ENCODE measurements at places on chromosomes 5 and 9.

- DNase-seq = no peak
Observed at GRCh38 chr9:90868555-90868954, 66.9 kb downstream of the SYK start.

GRCh38 chr5:57684299-57684702, 201.7 kb upstream of the ACTBL2 start:
- DNase-seq = no peak

DNA sequence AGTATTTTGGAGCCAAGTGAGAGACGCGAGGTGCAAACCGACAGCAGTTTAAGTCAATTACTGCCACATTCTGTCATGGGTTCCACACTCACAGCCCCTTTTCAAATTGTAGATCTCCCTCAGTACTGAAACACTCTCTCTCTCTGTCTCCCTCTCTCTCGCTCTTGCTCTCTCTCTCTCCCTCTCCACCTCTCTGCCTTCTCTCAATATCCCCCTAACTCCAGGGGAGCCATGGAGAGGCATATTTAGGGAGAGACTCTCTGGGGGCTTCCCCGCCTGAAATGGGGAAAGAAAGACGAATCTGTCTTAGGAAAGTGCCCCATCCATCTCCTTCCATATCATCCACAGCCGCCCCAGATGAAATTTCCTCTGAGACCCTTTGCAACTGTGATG, 1.6 kb downstream of the BRINP1 start:
- no peak for DNase-seq

DNA sequence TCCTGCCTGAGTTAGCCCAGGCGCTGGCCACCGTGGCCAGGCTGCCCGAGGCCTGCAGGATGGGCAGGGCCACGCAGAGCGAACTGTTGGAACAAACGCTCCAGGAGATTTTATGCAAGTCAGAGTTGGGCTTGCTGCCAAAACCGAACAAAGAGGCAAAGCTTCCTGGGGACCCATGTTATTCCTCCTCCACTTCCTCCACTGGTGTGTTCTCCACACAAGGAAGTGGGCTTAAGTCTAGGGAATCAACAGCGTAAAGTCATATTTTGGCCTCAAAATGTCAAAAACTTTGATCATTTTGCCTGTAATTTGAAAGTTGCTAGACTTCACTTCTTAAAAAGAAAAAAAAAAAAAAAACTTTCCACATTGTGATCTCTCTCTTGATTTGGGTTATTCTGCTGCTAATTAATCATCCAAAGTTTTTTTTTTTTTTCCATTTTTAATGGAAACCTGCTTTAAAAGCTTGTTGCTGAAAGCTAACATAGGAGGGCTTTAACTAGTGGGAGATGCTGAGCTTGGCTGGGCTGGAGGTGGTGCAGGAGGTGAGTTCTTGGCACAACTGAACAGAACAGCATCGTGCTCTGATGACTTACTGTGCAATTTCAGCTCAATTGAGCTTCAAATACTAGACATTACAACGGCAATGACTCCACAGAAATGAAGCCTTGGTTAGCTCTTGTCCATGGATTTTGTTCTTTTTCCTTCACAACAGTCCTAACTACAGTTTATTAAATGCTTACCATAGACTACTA, 73.0 kb downstream of the PTPDC1 start:
- DNase-seq = no peak

GRCh38 chr9:36110434-36110833, 26.1 kb upstream of the GLIPR2 start:
- DNase-seq = no peak

GRCh38 chr5:152844713-152845112, 439.6 kb upstream of the NMUR2 start:
- no peak for DNase-seq

- DNase-seq = no peak
Observed at GRCh38 chr9:6975198-6975597, 217.4 kb downstream of the KDM4C start.

GRCh38 chr5:142959683-142960657, 189.8 kb downstream of the ARHGAP26 start:
- DNase-seq = no peak

- DNase-seq = no peak
Observed at GRCh38 chr5:37988454-37989046, 148.7 kb upstream of the GDNF start.

- DNase-seq = no peak
Observed at GRCh38 chr5:9537223-9538141, 8.4 kb downstream of the SEMA5A start.

GRCh38 chr9:21559402-21560280, 77.5 kb upstream of the IFNE start:
- no peak for DNase-seq

DNA sequence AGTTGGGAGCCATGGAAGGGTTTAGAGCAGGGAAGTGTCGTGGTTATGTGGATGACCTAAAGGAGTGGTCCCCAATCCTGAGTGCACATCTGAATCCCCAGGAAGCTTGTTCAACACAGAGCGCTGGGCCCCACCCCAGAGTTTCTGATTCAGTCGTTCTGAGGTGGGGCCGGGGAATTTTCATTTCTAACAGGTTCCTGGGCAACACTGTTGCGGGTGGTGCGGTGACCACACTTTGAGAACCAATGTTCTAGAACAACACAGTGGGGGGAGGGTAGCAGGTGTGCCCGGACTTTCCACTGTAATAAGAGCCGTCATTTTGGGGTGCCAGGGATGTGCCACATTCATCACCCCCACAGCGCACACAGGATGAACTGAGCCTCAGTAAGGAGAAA, 39.3 kb downstream of the DUSP1 start:
- DNase-seq = no peak

DNA sequence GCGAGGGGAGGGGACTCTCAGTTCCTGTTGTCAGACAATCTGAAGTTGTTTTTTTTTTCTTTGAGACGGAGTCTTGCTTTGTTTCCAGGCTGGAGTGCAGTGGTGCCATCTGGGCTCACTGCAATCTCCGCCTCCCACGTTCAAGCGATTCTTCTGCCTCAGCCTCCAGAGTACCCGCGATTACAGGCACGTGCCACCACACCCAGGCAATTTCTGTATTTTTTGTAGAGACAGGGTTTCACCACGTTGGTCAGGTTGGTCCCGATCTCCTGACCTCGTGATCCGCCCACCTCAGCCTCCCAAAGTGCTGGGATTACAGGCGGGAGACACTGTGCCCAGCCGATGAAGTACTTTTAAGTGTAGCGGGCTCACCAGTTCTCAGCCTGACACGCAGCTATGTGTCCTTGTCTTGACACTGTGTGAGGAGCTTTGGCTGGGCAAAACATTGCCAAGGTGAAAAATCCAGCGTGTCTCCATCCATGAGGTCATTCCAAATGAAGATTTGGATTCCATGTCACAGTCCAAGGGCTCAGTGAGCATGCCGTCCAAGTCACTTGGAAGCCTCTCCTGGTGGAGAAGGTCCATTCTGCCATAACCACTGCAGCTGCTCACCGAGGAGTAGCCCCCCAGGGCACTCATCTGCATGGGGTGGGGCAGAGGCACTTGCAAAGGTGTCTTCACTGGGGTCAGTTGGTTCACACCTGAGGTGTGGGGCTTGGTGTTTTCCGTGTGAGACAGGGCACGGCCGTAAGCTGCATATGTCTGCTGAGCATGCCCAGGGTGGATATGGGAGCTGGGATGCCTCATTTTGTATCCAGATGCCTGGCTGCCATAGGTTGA, 32.0 kb downstream of the OR2V1 start:
- no peak for DNase-seq

DNA sequence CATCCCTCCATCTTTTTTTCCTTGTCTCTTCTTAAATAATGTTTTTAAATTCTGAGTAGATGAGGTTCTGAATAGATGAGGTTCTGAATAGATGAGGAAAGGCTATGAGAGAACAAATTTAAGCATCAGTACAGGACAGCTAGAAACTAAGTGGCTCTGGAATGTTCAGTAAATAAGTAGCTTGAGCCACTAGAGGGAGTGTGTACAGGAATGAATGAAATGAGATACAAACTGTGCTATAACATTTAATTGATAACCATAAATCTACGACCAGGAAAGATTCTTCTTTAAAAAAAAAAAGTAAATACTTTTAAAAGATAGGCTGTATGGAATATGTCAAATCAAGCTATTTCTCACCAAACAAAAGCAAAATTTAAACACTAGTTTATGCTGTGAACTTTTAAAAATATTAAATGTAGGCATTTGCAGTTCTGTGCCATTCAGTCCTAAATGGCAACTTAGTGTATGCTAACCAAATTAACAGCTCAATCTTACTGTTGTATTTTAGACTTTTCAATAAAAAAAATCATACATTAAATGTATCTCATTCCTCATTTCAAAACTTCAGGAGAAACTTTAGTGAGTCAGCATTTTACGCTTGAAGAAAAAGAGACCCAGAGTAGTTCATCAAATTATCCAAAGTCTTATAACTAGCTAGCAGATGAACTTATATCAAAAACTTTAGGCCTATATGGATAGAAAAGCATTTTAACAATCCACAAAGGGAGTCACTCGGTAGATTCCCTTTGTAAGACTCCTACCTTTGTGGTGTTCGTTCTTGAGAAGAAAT, 70.4 kb upstream of the SNX2 start:
- DNase-seq = no peak

DNA sequence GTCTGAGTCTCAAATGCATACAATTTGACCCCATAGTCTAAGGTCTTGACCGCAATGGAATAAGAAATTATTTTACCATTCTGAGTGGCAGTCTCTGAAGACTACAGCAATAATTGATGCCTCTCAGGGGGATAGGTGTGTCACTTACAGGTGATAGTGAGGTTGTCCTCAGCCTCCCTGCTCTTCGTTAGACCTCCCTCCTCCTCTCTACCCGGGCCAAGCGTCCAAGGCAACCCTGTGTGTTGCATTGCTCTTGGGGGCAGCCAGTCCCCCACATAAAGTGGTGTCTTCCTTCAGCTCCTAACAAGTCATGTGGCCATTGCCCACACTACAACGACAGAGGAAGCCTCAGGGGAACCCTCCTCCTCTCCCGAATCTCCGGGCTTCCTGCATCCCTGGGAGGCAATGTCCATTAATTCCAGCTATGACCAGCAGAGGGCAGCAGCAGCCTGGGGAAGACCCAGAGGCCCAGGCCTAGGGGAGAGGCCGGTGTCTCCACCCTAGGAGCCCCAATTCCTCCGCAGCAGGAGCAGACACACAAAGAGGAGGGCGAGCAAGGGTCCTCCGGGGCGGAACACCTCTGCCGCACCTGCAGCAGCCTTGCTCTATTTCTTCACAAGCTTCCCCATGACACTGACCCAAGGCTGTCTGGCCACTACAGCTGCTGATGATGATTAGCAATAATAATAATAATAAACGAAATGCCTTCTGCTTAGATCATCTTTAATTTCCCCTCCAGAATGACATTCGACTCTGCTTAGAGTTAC, 134.8 kb downstream of the KCNIP1 start:
- peak; percentile 58 for DNase-seq

- no peak for DNase-seq
Observed at GRCh38 chr9:88994469-88995199, 3.4 kb downstream of the S1PR3 start.

GRCh38 chr9:134355561-134356279, 29.5 kb downstream of the RXRA start:
- no peak for DNase-seq

GRCh38 chr5:154000703-154001102, 38.0 kb downstream of the FAM114A2 start:
- DNase-seq = no peak

DNA sequence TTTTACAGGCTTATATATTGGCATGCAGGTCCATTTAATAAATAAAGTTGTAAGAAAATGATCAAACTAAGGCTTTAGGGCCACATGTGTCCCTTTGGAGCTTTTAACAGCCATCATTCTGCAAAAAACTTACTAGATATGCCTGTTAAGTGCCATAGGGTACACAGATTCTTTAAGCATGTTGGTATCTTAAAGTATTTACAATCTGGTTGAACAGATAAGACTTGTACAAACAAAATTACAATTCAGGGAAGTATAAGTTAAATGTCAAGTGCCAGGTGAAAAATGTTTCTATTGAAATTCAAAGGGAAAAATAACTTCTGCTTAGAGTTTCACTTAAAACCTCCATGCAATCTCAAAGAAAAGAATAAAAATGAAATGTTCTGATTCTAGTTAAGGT, 558.4 kb upstream of the ST8SIA4 start:
- DNase-seq = no peak

GRCh38 chr5:160174780-160175437, 54.4 kb upstream of the FABP6 start:
- no peak for DNase-seq

DNA sequence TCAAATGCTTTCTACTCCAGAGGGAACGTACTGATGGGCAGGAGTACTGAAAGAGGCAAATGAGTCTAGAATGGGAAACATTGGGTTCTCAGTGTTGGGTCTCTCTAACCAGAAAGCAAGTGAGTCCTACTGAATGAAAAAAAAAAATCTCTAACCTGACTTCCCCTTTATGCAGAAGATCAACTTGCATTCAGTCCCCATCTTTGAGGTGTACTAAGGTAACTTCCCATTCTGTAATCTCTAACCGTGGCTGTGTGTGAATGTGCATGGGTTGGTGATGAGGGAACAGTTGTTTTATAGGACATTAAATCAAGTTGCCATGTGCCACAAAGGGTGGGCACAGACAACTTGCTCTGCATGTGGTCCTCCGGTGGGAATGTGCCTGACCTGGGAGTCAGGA, 264.6 kb upstream of the CLINT1 start:
- DNase-seq = no peak

DNA sequence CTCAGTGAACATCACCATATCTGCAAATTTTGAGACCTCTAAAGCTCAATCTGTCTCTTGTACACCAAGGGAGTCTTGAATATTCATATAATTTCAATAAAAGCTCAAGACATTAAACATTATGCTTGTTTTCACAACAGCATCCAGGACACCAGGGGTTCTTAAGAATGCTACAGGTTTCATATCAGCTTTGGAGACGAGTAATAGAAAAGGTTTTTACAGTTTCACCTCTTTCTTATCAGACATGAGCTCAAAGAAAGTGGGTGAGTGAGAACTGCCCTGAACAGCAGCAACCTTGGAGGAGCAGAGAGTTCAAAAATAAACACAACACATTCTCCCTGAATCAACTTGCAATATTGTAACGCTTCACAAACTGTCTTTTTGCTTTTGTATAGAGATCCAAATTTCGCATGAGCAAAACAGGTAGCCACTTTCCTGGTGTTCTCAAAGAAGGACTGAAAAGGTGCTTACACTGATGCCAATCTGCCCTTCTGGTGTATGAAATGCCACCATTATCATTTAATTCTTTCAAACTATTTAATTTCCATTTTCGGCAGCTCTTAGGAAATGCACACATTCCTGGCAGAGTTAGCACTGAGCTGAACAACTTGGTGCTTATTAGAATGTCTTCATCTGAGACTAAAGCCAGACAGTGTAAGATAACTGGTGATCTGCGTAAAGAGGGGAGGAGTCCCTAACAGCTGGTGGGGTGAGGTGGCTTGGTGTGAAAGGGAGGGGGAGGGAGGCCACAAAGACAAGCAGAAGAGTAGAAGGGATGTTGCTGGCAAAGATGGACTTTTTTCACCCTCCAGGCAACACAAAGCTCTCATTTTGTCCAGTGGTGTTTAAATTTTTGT, 535.3 kb downstream of the PDE4D start:
- DNase-seq = no peak
